NCI-H2081 treated with DMSO at 0.1 percent for 48 hours (cell line): ENCODE measurements at places on chromosomes 11 and 22.

DNA sequence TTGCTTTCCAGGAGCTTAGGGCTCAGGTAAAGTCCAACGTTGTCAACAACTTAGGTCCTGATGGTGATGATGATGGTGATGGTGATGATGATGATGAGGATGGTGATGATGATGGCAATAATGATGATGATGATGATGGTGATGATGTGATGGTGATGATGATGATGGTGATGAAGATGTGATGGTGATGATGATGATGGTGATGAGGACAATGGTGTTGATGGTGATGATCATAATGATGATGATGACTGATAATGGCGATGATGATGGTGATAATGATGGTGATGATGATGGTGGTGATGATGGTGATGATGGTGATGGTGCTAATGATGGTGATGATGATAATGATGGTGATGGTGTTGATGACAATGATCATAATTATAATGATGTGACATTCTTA is 750.2 kb downstream of the TBC1D22A start:
- no peak for DNase-seq

GRCh38 chr11:85123752-85124231 is 503.4 kb downstream of the DLG2 start:
- DNase-seq = no peak

DNA sequence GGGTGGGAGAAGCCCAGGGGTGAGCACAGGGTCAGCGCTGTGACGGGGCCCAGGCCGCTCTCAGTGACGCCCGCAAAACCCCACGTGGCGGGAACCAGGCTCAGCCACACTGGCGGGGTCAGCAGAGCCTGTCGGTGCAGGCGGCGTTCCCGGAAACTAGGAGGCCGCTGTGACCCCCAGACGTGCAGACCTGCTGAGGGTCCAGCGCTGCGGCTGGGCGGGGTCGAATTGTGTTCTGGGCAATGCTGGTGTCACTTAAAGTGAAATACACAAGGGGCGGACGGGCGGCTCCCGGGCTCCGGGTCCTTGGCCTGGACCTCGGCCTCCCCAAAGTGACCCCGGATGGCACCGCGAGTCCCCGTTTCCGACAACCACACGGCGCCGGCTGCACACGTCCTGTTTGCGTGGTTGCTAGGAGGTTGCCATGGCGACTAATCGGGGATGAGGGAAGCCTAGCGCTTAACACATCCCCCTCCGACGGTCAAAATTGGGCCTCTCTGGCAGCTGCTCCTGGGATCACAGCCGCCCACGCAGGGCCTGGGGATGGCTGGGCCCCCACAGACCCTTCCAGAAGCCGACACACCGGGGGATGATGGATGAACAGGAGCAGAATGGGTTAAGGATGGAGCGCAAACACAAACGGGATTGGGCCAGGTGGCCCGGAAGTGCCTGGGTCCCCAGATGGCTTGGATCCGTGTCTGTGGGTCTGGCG is 81.7 kb upstream of the PRR5 start:
- DNase-seq = no peak

DNA sequence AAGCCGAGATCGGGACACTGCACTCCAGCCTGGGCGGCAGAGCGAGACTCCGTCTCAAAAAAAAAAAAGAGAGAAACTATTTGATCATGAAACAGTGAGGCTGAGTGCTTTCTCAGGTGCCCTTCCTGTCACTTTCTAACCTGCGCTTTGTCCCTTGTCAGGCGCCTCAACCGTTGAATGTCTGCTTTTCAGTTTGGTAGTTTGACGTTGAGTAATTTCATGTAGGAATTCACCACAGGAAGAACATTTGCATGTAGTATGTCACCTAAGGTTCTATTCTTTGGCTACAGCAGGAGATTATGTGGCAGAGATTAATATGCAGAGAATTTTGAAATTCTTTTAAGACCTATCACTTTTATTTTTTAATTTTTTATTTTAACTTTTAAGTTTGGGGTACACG is 57.2 kb downstream of the PPFIA1 start:
- DNase-seq = no peak

- no peak for DNase-seq
Observed at GRCh38 chr11:8601376-8602133, 7.5 kb upstream of the STK33 start.

- DNase-seq = no peak
Observed at GRCh38 chr22:21447694-21448402, 19.3 kb upstream of the TMEM191C start.

GRCh38 chr11:96294289-96294688 is 48.7 kb downstream of the MAML2 start:
- DNase-seq = no peak

DNA sequence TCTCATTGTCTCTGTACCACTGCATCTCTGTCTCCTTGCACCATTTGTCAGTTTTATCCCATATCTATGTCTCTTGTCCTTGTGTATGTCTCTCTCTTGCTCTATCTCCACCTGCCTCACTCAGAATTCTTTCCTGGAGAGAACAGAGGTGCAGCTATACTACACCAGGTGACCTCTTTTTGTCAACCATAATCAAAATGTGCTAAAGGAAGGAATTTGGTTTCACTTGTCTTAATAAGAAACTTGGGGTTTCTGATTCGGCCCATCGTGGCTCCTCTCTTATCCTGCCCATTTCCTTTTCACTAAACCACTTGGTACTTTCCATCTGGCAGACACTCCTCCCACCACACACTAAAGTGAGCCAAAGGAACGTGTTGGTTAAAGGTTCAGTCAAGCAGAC is 2.0 kb upstream of the C11orf42 start:
- DNase-seq = no peak

DNA sequence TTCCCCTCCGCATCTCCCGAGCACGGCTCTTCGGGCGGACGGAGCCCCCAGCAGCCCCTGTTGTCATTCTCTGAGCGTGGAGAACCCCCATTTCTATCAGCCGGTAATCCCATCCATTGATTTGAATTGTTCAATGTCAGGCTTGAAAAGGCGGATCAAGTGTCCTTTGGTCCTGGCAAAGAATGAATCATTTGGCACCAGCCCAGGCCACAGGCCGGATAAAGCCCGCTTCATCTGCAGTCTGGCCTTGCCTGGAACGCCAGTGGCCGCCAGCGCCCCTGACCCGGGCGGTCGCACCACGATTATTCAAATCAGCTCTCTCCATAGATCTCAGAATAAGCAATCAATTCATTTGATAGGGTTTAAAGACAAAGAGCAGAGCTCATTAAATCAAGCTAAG is 188.9 kb downstream of the BRD1 start:
- DNase-seq = no peak

- no peak for DNase-seq
Observed at GRCh38 chr22:23909296-23909898, 15.2 kb downstream of the MIF start.

- no peak for DNase-seq
Observed at GRCh38 chr11:123196060-123196714, 1.1 kb upstream of the CLMP start.

DNA sequence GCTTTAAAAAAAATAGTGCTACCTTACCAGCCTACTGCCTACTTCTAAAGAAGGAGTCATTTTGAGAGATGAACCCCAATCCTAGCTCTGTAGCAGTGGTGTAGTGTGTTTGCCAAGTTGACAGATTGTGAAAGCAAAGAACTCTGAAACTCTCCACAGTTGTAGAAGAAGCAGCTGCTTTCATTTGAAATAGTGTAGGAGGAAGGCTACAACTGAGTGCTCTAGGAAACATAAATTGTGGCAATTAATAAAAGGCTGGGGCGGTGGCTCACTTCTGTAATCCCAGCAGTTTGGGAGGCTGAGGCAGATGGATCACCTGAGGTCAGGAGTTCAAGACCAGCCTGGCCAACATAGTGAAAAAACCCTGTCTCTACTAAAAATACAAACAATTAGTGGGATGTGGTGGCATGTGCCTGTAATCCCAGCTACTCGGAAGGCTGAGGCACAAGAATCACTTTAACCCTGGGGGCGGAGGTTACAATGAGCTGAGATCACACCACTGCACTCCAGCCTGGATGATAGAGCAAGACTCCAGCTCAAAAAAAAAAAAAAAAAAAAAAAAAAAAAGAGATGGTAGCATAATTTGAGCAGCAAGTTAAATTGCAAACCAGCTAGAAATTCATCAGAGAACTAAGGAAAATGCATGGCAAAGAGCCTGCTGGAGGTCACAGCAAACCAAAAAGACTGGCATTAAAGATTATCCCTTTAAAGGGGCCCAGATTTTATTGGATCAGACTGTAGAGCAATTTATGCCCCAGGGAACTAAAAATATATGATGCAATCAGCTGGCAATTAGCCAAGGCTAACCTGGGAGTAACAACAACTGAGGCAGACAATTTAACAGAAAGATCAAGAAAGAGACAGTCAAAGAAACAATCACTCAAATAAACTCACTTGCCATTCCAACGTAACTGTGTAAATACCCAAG is 112.6 kb downstream of the LUZP2 start:
- DNase-seq = no peak

- DNase-seq = no peak
Observed at GRCh38 chr11:79314906-79315689, 125.7 kb downstream of the TENM4 start.
